ENCODE measurements at places on chromosomes 2 and 18.

DNA sequence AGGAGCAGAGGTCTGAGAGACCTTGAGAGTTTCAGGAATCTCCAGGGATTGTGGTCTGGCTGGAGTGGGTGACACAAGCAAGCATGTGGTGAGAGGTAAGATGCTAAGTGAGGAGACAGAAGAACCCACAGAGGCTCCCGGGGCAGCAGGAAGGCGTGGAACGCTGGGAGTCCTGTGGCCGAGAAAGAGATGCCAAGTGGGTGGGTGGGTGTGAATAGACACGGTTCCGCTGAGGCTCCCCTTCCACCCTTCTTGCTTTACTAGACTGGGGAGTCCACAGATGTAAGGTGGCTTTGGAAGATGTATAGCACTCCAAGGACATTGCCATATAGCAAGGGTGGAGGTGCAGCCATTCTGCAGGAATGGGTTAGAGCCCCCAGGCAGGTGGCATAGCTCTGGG, 4.2 kb downstream of the TEX51 start:
- DNase-seq, result no peak

- no peak for DNase-seq
Measured at GRCh38 chr2:115739574-115739973, 1297.1 kb downstream of the DPP10 start.

DNA sequence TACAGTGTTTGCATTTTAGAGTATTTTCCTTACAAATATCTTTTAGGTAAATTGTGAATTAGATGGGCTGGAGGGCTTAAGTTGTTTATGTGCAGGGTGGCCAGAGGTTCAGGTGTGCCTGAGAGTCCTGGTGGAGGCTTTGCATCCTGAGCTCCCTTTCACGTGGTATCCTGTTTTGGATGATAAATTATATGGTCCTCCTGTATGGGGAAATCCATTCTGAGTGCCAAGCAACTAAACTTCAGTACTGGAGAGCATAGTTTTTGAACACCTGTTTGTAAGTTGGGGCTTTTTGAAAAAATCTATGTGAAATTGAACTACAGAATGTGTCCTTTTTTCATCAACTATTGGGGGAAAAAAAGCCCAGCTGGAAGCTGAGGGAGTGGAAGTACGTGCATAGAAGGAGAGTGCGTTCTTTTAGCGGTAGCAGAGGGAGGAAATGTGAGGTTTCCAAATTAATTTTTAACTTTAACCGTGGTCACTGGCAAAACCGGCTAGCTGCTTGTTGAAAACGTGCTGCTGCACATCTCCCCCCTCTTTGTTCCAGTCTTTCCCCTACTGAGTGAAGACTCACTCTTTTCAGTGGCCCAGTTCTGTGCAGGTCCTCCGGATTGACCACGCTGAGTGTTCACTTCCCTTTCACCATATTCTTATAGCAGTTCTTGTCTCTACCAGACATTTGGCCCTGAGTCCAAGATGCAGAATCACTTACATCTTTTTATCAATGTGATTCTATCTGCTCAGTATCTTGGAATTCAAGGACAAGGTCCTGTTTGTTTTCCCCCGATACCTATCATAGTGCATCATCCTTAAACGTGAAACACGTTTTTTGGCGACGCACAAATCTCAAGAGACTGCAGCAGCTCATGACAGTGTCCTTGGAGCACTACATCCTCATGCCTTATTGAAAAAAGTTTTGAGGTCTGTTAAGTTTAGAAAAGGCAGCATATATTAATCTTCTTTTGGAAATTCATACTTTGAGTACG, 15.3 kb downstream of the CNOT11 start:
- no peak for DNase-seq

- DNase-seq, result peak; percentile 74
Measured at GRCh38 chr2:74037379-74037860, 52.7 kb downstream of the TET3 start.

DNA sequence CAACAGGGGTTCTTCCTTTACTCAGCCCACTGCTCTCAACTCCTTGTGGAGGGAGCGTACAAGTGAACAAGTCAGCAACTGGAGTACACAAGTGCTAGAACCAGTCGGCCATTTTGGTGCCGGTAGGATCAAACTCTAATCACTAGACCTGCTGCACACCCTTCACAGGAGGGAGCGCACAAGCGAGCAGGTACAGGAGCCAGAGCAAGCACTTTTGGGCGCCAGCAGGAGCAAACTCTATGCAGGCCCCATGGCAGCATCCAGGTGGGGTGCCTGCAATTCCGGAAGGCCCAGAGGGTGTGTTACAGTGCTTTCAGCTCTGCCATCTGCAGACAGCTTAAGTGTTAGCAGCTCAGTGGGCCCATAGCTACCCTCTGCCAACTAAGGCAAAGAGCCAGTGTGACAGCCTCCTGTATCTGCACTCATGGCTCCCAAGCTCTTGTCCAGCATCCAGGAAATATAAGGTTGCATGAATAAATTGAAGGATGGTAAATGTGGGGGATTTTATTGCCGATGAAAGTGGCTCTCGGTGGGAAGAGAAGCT, 426.1 kb downstream of the DCC start:
- DNase-seq, result no peak

GRCh38 chr2:216679658-216680024, 15.7 kb downstream of the IGFBP5 start:
- no peak for DNase-seq

DNA sequence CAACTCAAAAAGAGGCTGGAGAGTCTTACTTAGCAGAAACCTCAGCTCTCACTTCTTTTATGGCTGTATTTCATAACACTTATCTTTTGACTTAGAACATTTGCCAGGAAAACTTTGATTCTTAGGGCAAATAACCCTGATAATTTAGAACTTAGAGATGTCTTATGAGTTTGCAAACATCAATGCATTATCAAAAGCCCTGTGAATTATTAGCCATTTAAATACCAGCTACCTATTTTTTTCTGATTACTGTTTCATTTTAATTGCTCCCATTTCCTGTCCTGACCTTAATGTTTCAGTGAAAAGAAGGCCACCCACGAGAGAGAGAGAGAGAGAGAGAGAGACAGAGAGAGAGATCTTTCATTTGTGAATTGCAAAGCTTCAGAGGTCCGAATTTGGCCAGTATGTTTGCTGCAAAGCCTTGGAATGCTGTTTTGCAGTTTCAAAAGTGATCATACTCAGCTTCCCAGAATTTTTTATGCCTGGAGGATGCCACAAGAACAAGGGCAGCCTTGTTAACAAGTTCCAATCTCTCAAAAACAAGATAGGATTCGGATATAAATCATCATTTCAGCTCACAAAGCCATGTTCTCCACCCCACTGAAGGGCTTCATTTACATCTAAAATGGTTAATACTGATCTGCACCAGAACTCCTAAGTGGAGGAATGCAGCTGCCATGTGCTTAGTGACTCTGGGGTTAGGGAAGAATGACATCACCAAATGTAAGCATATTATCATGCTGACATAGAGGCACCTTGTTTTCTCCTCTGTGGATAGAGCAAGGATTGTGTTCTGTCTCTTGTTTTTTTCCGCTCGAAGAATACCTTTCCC, 478.2 kb downstream of the ARHGAP15 start:
- DNase-seq, result no peak

DNA sequence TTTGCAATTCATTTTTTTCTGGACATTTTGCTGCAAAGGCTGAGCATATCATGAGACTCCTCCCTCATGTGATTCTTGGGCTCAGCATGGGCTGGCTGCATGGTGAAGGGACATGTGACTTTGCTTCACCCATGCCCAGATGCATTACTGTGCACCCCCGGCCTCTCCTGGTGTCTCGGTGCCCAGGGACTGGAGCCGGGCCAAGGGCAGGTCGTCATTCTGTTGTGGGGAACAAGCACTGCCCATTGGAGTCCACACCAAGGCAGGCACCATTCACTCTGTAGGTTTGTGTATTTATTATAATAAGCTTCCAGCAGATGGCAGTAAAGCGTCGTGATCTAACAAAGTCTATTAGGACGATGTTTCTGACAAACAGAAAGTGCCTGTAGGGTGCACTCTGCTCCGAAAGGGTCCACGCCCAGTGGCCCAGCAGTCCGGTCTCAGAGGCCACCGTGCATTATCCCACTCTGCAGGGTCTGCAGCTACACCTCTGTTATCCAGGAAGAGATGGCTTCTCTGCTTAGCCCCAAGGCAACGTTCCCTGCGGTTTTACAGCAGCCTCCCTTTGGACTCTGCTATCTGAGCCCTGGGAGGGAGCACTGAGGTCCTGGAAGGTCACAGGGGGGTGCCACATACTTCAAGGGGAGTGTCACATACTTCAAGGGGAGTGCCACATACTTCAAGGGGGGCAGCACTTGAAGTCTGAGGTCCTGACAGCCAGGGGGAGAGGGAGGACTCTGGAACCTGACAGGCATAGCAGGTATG, 219.6 kb downstream of the TSN start:
- peak; percentile 70 for DNase-seq

DNA sequence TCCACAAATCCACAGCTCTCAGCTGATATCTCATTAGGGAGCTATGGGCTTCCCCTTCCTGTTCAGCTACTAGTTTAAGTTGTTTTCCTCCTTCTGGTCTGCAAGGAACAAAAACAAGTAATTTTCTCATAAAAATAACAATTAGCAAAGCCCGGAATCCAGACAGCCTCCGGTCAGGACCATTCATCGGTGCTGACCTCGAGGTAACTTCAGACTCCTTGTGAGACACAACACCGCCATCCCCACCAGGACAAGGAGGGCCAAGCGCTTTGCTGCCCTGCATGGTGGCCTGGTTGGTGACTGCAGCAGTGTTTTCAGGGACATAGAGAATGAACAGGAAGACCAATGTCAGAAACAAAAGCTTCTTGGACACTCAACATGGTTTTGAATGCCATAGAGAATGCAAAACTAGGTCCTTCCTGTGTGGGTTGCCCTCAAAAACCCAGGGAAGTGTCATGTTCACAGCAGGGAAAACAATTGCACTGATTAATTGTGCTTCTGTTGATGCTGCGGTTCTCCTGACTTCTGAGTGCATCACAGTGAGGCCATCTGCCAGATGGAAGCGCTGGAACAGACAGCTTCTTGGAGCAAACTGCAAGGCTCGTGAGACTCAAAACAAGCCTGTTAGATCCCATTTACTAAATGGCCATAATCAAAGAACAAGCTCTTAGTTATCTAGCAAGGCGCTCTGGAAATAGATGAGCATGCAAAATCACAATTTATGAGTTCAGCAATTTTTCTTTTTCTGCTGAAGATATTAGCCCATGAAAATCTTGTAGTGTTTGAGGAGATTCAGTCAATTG, 77.1 kb downstream of the HS1BP3 start:
- DNase-seq, result no peak

DNA sequence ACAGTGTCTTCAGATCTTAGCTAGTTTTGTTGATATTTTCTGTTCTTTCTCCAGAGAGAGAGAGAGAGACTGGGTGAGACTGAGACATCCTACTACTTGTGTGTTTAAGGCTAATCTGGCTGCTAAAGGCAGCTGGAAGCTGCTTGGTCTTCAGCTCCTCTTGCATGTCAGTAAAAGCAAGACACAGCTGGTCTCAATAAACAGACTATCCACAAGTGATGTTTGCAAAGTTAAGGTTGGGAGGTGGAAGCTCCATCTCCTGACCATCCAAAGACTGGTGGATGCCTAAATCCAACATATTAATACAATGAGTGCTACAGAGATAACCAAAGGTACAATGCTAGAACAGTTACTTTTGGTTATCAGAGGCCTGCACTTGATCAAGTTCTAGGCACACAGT, 17.8 kb downstream of the ERFE start:
- no peak for DNase-seq

DNA sequence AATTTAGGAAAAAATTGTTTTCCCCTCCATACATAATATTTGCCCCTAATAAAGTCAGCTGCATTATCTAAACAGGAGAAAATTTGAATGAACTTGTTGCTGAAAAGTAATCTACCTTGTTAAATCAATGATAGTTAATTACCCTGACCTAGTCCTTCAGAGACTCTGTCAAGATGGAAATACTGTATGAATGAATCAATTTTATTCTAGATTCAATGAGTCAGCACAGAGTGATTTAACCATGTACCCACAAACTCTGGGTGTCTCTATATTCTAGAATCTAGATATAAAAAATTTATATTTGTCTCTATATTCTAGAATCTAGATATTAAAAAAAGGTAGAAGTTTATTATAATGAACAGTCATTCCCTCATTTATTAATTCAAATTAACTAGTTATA, 36.2 kb downstream of the NDUFAF7 start:
- DNase-seq, result no peak

DNA sequence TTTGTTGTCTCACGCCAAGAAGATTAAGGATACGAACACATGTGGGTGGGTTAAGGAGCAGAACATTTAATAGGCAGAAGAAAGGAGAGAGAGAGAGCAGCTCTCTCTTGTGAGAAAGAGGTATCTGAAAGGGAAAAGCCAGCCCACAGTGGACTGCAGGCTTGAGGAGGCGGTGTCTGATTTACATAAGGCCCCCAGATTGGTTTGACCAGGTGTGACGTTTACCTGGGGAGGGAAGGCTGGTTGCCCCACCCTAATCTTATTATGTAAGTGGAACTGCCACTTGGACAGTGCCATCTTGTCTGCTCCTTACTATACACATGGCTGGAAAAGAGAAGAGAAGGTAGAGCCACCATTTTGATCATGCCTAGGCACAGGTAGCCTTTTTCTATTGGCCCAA, 189.2 kb downstream of the NCK2 start:
- peak; percentile 40 for DNase-seq

DNA sequence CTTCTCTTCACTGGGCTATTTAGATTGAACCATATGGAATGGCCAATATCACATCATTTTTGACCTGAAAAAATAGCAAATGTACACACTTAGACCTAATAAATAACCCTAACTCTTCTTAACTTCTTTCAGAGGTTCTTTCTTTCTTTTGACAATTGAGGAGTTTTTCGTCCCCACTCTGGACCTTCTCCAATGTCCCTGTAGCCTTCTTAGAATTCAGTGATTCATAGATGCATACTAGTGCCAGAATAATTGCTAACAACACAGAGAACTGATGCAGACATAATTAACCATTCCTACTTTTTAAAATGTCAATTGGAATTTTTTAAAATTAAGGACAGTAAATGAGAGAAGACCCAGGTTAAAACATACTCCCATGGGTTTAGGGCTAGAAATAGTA, 20.0 kb downstream of the DAPL1 start:
- DNase-seq, result no peak

DNA sequence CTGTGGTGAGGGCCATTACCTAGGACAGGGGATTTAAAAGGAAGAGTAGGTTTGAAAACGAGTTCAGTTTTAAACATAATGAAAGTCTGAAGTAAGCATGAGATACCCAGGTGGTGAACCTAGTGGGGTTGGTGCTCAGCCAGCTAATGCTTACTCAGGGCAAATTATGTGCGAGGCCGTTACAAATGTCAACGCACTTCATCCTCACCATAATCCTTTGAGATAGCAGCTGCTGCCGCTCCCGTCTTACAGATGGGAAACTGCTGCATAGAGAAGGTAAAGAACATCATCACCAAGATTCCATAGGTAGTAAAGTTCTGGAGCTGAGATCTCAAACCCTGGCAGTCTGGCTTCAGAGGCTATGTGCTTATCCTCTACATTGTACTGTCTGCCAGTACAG, 209.0 kb downstream of the DYM start:
- no peak for DNase-seq

GRCh38 chr2:41204315-41204714, 752.4 kb upstream of the SLC8A1 start:
- no peak for DNase-seq

DNA sequence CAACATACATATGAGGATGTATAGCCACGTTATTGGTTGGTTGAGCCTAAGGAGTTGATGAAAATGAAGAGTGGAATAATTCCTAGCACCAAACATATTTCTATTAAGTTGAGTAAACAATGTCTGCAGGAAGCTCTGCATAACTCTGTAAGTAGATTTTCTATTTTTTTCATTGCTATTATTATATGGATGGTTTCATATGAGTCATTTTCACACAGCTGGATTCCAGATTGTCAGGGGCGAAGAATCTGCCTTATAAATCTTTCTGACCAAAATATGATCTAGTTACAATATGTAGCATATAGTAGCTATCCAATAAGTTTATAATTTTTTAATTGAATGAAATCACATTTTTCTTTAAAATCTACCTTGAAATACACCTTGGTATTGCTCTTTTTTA, 468.0 kb upstream of the PKDCC start:
- no peak for DNase-seq
